ENCODE measurements at places on chromosomes 6 and 20. TPM values are rescaled to one million over a fixed set of nuclear protein-coding genes. Genes with fewer than 3 reads are reported as not detected.

- no peak overlapping the region for H3K27ac ChIP-seq
- H3K4me1 ChIP-seq, result peaks cover 4% of the 10 kb centered on the region
- no peaks in the 10 kb centered on the region for H3K27me3 ChIP-seq
- H3K4me3 ChIP-seq, result no peak overlapping the region
- H3K36me3 ChIP-seq, result no peaks in the 10 kb centered on the region
These were observed 40.2 kb downstream of the TP53INP2 start for GRCh38 chr20:34744340-34744739.

DNA sequence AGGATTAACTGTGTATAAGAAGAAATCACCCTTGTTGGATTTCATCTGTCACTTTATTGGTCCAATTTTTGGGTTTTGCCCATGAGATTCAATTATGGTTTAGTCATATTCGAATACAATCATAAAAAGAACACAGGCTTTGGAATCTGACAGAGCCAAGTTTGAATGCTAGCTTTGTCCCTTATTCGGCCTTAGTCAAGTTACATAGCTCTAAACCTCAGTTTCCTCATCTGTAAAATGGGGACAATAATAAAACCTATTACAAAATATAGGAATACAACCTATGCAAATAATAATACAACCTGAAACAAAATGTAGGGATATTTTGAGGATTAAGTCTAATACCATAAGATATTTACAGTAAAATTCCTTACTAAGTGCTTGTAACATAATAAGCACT is 57.7 kb downstream of the PRPH2 start:
- no peaks in the 10 kb centered on the region for H3K4me1 ChIP-seq
- no peaks in the 10 kb centered on the region for H3K27me3 ChIP-seq
- H3K4me3 ChIP-seq, result no peak overlapping the region
- H3K36me3 ChIP-seq, result peaks cover 4% of the 10 kb centered on the region

GRCh38 chr6:3743541-3743940 is 8.0 kb downstream of the PXDC1 start:
- H3K4me3 ChIP-seq, result no peak overlapping the region
- no peak for DNase-seq
- H3K4me1 ChIP-seq, result peaks cover 48% of the 10 kb centered on the region
- peak overlapping the region; percentile 51 for H3K27ac ChIP-seq
- H3K27me3 ChIP-seq, result no peaks in the 10 kb centered on the region

GRCh38 chr6:49087369-49087768 is 375.7 kb downstream of the MMUT start:
- H3K4me1 ChIP-seq, result no peaks in the 10 kb centered on the region
- no peaks in the 10 kb centered on the region for H3K27me3 ChIP-seq
- H3K4me3 ChIP-seq, result no peak overlapping the region
- no peak overlapping the region for H3K27ac ChIP-seq
- DNase-seq, result no peak

DNA sequence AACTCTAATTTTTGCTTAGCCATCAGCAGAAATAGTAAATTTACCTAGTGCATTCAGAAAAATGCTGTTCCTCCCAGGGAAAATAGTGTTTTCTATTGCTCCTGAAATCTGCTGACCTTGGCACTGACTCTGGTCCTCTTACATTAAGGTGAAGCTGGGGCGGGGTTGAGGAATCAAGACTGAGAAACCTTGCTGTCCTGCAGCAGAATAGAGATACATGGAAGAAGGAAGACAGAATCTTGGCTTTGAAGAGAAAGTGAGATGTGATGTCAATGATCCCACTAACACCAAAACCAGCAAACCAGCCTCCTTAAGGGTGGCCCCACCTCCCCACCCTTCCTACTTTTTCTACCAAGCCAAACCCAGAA is 840 bp upstream of the LY86 start:
- no peaks in the 10 kb centered on the region for H3K27me3 ChIP-seq
- no peak for DNase-seq
- no peaks in the 10 kb centered on the region for H3K36me3 ChIP-seq
- H3K4me1 ChIP-seq, result peaks cover 15% of the 10 kb centered on the region
- H3K4me3 ChIP-seq, result no peak overlapping the region
- H3K27ac ChIP-seq, result no peak overlapping the region

DNA sequence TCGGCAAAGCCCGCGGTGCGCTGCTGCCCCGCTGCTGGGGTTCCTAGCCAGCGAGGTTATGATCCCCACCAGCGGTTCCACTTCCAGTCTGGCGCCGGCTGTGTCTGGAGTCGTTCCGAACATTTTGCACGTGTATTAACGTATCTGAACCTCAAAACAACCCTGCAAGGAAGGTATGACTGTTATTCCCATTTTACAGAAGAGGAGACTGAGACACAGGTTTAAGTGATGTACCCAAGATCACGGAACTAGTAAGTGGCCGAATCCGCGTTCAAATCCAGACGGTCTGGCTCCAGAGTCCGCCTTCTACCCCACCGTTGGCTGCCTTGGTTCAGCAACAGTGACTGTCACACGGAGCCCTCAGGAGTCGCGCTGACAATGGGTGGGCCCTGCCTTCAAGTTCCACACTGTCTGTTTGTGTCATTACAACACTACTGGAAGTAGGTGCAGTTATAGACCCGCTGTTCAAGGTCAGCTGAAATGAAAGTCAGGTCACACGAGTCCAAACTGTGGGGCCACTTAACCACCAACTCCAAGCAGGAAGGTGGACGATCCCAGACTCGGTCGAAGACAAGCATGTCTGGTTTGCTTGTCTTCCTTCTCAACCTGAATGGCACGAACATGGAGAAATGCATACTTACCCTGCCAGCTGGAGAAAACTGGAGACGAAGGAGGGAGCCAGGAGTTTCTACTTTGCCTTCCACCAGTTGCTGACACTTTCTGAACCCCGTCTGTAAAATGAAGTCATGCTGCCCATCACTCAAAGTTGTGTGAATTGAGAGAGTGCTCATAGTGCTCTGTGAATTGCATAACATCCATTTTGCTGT is 803 bp upstream of the SRXN1 start:
- H3K27me3 ChIP-seq, result no peaks in the 10 kb centered on the region
- no peaks in the 10 kb centered on the region for H3K4me1 ChIP-seq
- H3K36me3 ChIP-seq, result peaks cover 8% of the 10 kb centered on the region
- H3K27ac ChIP-seq, result peak overlapping the region; percentile 67
- H3K4me3 ChIP-seq, result peak overlapping the region; percentile 81

- no peak for DNase-seq
- H3K27me3 ChIP-seq, result no peaks in the 10 kb centered on the region
- H3K27ac ChIP-seq, result no peak overlapping the region
- H3K4me3 ChIP-seq, result no peak overlapping the region
These were observed 90.9 kb downstream of the BMP7 start for GRCh38 chr20:57175397-57176010.

DNA sequence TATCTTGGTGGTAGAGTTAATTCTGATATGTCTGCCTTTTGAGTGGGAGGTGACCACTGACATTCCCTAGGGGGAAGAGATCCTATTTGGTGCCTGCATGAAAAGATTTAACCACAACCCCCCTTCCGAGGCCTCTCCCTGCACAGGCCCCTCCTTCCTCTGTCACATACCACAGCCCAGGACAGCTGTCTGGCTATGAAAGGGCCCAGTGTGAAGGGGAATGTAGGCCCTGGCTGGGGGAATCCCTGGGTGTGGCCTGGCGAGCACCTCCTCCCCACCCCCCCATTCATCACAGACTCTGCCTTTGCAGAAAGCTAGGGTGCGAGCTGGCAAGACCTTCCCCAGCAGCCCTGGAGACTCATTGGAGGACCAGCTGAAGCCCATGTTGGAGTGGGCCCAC is 27.4 kb upstream of the MAPRE1 start:
- no peak for DNase-seq
- no peak overlapping the region for H3K27ac ChIP-seq

- H3K4me3 ChIP-seq, result peak overlapping the region; percentile 17
- peaks cover 6% of the 10 kb centered on the region for H3K4me1 ChIP-seq
- DNase-seq, result peak; percentile 73
- H3K27me3 ChIP-seq, result no peaks in the 10 kb centered on the region
- H3K27ac ChIP-seq, result no peak overlapping the region
These were observed 128.5 kb upstream of the CDYL start for GRCh38 chr6:4647414-4648365.

DNA sequence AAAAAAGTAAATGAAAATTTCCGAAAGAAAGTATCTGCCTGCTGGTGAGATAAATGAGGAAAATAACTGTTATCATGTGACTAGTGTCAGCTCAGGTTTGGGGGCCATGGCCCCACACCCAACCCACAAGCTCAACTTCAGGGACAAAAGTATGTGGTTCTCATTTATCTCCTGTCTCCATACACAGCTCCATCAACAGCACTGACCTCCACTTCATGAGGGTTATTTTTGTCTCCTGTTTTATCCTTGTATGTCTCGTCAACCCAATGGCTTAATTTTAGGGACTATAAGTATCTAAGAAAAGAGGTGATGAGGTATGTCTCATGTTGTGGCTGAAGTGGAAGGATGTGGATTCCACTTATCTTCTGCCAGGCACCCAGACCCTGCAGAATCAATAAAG is 271.6 kb upstream of the RIN2 start:
- DNase-seq, result no peak
- H3K36me3 ChIP-seq, result no peaks in the 10 kb centered on the region
- H3K4me3 ChIP-seq, result no peak overlapping the region
- H3K27me3 ChIP-seq, result no peaks in the 10 kb centered on the region
- no peak overlapping the region for H3K27ac ChIP-seq

GRCh38 chr6:126842769-126843168 is 275.7 kb upstream of the RSPO3 start:
- DNase-seq, result no peak
- H3K36me3 ChIP-seq, result no peaks in the 10 kb centered on the region
- H3K27me3 ChIP-seq, result no peaks in the 10 kb centered on the region
- no peak overlapping the region for H3K4me3 ChIP-seq

The BCAS4 gene
- total RNA-seq, result 0.66 TPM

The ELOVL4 gene
- total RNA-seq, result 0.67 TPM

The OR2H2 gene
- not detected for total RNA-seq

The CTCFL gene
- not detected for total RNA-seq

The SOX18 gene
- 2.8 TPM for total RNA-seq

The LAMP5 gene
- not detected for total RNA-seq

The LAMA5 gene
- 55.0 TPM for total RNA-seq
